ENCODE measurements at places on chromosomes 16 and 17. TPM values are rescaled to one million over a fixed set of nuclear protein-coding genes. Genes with fewer than 3 reads are reported as not detected.

CSF3 gene
- total RNA-seq: 0.26 TPM

ODAD4 gene
- total RNA-seq: 1.1 TPM

CHST5 gene
- 0.03 TPM for total RNA-seq

BRIP1 gene
- total RNA-seq: 5.8 TPM

UTS2R gene
- not detected for total RNA-seq

CFAP97D1 gene
- total RNA-seq: 0.04 TPM

RMI2 gene
- 32.2 TPM for total RNA-seq

ZNF213 gene
- 11.6 TPM for total RNA-seq

CCT6B gene
- total RNA-seq: 1.2 TPM

ABCC6 gene
- 1.1 TPM for total RNA-seq

HYDIN gene
- 0.32 TPM for total RNA-seq
